ENCODE measurements at places on chromosomes 6 and 20.
A peak's percentile ranks its signal among the peaks of the same experiment; 100 is the strongest.

GRCh38 chr6:38282911-38283310 is 356.8 kb downstream of the BTBD9 start:
- no peak for DNase-seq

DNA sequence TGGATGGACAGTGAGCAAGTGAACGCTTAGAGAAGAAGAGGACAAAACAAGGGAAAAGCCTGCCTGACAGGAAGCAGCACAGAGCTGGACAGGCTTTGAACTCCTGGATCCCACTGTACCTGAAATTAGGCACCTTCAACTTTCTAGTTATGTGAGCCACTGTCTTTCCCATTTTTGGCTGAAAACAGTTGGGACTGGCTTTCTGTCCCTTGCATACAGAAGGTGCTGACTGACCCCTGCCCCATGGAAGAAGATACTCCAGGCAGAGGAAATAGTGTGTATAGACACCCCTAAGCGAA is 122.8 kb downstream of the CEBPB start:
- DNase-seq, result no peak

DNA sequence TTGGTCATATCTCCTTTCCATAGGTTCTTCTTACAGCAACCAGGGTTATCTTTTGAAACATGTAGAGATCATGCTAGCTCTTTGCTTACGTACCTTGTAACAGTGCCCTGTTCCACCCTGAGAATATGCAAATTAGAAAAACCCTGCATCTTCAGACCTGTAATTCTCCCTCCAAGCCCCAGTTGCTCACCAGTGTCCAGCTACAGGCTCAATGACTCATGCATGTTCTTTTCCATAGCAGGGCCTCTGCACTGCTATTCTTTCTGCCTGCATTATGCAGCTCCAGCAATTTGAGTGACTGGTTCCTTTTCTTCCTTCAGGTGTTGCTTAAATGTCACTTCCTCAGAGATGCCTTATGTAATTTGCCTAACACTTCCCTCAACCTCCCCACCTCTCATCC is 636.2 kb downstream of the KHDRBS2 start:
- no peak for DNase-seq

DNA sequence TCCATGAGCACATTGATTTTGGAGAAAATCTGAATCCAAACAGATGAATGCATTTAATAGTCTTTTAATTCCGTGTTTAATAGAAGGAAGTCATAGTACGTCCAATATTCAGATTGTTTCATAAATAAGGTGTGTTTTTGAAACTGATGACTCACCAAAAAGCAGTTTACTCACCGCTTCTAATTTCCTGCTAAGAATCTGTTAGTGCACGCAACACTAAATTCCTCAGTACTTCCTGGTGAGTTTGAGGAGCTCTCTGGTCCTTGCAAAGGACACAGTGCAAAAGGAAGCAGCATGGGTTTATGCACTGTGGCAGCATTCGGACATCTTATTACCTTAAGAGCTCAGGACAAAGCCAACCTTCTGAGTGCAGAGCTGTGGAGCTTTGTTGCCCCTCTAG is 2.3 kb upstream of the ADGRF1 start:
- no peak for DNase-seq

DNA sequence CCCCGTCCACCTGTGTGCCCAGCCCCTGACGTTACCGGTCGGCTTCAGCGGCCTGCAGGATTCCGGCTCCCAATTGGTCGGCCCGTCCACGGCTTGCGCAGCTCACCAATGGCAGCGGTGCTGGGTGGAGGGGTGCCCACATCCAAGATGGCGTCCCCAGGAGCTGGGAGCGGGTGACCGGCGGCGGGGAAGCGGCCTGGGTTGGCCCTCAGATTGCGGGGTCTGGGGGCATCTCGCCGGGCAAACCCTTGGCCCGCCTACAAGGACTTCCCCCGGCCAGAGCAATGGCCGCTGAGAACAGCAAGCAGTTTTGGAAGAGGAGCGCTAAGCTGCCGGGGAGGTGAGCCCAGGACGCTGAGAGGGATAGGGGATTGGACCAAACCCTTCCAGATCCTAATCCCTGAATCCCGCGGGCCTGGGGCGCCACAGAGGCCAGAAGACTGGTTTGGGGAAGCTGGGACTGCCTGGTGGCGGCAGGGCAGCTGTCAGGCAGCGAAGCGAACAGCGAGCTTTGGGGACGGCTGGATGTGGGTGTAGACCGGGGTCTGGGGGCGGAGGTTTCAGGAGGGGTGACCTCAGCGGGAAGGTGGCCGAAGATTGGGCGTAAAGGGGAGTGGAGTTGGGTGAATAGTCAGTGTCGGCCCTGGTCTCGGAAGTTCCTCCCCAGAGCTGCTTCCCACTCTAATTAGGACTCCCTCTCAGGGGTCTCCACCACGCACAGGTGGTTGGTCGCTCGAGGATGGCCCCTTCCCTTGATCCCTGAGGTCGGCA is at the start of the genes TBC1D22B and TMEM217:
Gene TBC1D22B (plus strand): TSS at position 139 of the 771 bp plus-strand sequence. CDS start 146 bp downstream, at position 285.
Gene TMEM217 (minus strand): TSS at position 511 of the 771 bp plus-strand sequence. CDS start 39,114 bp downstream, outside the sequence.
- peak; percentile 98 for DNase-seq

DNA sequence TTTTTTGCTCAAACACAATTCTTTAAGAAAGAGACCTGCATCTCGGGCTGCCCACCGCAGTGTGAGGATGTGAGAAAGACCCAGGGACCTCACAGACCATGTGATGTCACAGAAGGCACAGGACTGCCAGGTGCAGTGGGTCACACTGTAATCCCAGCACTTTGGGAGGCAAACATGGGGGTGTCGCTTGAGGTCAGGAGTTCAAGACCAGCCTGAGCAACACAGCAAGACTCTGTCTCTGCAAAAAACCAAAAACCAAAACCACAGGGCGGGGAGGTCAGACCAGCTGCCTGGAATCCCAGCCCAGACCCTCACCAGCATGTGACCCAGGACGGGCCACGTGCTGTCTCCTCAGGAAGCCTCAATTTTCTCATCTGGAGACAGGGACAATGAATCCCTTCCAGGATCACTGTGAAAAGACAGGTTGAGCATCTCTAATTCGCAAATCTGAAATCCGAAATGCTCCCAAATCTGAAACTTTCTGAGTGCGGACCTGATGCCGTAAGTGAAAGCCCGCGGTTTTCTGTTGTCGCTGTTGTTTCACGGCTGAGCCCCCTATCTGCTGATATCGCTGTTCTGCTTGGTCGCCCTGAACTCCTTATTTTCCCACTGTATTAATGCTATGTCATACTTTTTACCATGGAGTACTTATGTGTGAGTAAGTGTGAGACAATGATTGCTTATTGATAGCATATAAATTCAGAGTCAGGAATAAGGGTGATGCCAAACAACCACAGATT is 159.5 kb upstream of the PTPN1 start:
- no peak for DNase-seq

DNA sequence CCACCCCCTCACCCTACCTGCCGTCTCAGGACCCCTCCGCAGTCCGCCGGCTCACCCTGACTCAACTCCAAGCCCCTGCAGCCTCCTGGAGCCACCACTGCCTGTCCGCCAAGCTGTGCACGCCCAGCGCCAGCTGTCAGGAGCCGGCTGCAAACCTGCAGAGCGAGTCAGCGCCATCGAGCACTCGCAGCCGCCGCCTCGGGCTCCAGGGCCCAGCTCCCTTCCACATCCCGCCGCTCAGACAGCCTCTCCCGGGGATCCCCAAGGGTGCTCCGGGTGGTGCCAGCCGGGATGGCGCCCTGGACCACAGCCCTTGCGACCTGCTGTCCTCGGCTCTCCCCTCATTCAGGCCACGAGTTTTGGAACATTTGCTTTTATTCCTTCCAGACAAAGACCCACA is 4.3 kb downstream of the TNNC2 start:
- DNase-seq, result peak; percentile 40

- DNase-seq, result no peak
These were observed 198.2 kb downstream of the ARID1B start for GRCh38 chr6:156975414-156975813.

DNA sequence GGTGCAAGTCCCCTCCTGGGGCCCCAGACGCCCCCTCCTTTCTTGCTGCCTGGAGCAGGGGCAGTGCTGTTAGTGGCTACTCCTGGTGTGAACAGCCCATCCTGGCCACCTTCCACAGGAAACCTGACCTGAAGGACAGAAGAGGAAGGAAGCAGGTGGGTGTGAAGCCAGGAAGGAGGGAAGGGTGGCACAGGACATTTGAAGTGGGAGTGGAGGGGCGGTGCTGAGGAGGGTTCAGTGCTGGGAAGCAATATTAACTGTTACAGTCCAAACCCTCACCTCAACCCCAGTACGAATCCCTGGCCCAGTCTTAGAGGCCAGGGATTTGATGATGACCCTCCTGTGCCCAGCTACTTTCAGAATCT is 766 bp downstream of the PRICKLE4 start:
- peak; percentile 78 for DNase-seq

DNA sequence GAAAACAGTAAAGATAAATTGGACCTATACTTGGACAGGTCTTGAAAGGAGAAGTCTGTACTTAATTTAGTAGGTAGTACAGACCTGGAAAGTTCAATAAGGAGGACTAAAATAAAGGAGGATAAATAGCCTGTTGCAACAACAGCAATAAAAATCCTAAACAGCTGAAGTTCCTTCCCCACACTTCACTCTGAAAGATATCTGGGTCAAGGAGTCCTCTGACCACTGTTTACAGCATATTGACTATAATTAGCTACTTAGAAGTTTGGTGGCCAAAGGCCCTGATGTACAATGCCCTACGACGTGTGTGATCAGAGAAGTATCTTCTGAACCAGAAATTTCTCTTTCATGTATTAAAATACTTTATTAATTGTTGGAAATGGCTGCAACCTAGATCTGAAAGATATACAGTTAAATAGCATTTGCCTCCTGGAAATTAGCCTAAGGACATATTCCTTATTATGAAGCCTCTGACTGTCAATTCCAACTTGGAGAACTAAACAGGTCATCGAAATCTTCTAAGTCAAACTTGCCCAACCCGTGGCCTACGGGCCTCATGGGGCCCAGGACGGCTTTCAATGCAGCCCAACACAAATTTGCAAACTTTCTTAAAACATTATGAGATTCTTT is 82.8 kb downstream of the KIF13A start:
- DNase-seq, result no peak

DNA sequence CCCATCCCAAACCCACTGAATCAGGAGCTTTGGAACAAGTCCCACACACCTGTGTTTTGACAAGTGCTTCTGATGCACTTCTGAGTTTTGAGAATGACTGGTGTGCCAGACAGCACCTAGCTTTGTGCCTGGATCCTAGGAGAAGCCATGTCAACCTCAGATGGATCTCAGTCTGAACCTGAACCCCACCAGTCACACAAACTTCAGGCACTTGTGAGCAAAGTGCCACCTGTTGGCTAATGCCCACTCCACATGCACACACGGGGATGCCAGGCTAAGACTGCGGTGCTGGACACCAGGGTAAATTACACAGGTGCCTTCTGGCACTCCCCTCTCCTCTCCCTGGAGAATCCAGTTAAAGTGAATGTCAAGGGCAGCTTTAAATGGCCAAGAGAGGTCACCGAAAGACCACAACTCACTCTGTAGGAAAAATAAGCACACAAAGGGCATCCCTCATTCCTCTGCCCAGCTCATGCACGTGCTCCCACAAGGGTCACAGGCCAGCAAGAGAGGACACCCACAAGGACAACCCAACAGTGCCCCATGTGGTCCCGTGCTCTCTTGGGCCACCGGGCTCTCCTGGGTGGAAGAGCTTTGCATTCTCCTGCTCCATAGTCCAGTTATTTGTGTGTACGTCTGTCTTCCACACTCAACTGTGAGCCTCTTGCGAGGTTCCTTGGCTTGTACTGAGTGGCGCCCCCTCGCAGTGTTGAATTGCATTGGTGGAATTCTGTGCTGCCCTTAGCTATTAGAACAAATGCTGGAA is 45.6 kb downstream of the TAF8 start:
- peak; percentile 55 for DNase-seq

- no peak for DNase-seq
These were observed 43.9 kb upstream of the EEF1A1 start for GRCh38 chr6:73564578-73565345.

DNA sequence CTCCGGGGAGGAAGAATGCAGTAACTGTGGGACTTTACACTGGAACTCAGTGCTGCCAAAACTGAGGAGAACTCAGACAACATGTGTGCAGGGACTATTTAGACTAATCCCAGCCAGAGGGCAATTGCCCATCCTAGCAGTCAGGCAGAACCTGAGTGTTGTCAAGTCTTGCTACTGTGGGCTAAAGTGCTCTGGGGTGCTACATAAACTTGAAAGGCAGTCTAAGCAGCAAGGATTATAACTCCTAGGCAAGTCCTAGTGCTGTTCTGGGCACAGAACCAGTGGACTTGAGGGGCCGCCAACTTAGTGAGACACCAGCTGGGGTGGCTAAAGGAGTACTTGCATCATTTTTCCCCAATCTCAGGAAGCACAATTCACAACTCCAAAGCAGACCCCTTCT is 363.8 kb upstream of the PTCHD4 start:
- DNase-seq, result no peak

DNA sequence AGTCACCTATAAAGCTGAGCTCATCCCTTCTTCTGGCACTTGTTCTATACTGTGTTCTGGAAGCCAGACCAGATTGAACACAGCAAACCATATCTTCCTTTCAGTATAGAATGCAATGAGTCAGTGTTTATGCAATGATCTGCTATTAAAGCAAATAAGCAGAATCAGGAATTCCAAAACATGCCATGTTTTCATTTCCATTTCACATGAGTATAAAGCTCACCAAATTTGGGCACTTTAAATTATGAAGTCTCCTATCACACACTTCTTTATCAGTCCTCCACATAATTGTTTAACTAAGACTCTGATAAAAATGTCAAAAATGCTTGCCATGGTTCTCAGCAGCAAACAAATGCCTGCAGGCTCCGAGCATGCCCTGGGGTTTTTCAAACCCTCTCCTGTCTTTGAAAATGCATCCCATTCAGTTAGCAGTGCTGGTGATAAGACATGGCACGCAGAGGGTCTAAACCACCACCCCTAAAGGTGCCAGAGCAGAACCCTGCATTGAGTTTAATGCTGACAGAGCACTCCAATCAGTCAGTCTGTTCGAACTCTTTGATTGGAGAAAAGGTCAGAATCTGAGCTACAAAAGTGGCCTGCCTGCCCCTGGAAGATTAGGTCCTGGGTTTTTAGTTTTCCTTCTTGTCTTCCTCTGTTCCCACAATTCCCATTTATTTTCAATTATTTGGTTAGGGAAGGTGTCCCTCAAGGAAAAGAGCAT is 234.1 kb downstream of the GMPR start:
- no peak for DNase-seq

DNA sequence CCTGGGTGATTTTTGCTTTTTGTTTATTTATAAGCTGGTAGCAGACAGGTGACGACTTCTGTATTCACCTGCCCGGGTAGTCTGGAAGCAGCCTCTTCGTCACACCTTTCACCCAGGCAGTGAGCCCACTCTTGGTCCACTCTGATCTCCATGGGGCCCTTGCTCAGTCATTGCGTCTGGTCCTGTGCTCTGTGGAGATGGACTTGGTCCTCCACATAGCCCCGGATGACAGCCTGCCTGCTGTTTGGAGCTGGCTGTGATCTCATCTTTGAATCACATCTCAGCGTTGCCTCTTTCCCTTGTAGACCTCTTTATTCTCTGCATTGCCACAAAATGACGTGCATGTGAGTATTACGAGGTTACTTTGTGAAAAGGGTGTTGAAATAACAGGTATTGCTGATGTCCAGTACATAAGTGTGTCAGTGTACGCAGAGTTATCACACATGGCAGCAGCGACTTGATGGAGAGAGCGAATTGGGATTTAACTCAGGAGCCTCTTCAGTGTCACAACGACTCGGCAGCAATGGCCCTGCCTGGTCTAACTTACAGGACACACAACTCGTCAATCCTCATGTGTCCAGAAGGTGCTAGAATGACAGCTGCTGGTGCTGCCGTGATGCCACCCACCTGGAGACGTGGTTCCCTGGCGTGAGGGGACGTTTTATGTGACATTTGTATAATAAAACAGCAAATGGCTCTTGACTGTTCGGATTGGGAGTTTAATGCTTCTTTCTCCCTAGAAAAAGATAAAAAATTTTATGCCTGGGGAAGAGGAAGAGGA is 24.2 kb upstream of the FRMD1 start:
- DNase-seq, result no peak

GRCh38 chr6:25788305-25788922 is 33.9 kb downstream of the SLC17A4 start:
- peak; percentile 57 for DNase-seq

Data from thyroid gland (tissue), 4 donors.